Upper lobe of right lung (tissue), 1 donor: ENCODE measurements at places on chromosomes 1 and 21. TPM values are rescaled to one million over a fixed set of nuclear protein-coding genes. Genes with fewer than 3 reads are reported as not detected.

Gene PRAMEF33
- not detected for total RNA-seq

Gene AMPD1
- not detected for total RNA-seq

Gene LDLRAP1
- 35.1 TPM for total RNA-seq

Gene AQP10
- 0.64 TPM for total RNA-seq

Gene JUN
- total RNA-seq = 112 TPM

Gene GSTM1
- total RNA-seq = not detected

Gene LAMB3
- total RNA-seq = 83.3 TPM

Gene ETNK2
- 3.6 TPM for total RNA-seq

Gene SFN
- total RNA-seq = 83.8 TPM

Gene SLC22A15
- total RNA-seq = 25.7 TPM

Gene ANXA9
- 1.2 TPM for total RNA-seq

Gene SYT11
- total RNA-seq = 8.9 TPM

DNA sequence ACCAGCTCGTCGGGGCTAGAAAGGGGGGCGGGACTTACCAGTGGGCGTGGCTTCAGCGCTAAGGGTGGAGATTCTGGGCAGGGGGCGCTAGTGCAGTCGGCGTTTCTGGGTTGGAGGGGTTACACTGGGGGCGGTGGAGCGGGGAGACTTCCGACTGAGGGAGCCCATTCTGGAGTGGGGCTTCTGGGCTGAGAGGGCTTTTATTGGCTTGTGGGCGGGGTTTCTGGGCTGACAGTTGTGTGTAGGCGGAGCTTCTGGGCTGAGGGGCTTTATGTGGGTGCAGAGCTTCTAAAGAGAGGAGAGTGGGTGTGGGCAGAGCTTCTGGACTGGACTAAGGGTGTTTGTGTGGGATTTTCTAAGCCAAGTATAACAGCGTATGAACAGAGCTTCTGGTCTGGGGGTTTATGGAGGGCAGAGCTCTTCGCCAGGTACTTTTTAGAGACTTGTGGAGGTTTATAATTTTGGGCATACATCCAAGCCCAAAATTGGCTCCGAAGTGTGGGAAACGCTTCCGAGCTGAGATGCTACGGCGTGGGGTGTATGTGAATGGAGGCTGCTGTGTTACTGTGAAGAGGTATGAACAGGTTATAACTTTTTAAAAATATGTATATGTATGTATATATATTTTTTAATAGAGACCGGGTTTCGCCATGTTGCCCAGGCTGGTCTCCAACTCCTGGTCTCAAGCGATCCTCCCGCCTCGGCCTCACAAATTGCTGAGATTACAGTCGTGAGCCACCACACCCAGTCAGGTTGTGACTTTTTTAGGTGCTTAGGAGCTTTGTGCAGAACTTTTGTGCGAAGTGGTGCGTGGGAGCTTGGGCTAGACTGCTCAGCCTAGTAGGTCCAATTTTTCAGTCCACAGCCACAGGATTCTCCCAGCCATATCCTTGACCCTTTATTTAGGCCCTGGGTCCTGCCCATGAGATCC, 825 bp downstream of the TMEM39B start:
- DNase-seq = peak; percentile 53

DNA sequence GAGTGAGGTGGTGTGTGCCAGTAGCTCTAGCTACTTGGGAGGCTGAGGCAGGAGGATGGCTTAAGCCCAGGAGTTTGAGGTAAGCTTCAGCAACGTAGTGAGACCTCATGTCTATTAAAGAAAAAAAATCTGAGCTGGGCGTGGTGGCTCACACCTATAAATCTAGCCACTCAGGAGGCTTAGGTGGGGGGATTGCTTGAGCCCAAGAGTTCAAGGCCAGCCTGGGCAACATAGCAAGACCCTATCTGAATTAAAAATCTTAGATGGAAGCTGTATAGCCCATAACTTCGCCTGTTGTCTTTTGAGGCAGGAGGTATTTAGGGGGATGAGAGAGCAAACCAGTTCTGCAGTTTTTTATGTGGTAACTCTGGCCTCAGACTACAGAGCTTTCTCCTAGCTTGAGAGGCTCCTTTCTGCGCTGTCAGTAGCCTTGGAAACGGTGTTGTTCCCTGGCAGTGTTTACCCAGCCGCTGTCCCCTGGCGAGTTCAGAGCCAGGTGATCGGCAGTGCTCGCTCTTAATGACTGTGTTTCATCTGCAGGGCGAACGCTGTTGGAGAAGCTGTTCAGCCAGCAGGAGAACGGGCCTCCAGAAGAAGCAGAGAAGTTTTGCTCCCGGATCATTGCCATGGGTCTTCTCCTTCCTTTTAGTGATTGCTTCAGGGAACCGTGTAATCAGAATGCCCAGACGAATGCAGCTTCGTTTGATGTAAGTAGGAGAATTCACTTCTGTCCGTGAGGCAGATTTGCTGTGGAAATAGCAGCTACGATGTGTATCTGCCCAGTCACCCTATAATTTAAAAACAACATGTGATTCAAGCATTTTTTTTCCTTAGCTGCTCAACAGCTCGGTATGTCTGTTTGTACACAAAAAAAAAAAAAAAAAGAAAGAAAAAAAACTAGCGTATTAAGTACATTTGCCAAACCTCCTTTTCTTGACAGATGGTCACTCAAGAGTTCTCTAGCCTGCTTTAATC, 31.2 kb downstream of the FMN2 start:
- peak; percentile 72 for DNase-seq

DNA sequence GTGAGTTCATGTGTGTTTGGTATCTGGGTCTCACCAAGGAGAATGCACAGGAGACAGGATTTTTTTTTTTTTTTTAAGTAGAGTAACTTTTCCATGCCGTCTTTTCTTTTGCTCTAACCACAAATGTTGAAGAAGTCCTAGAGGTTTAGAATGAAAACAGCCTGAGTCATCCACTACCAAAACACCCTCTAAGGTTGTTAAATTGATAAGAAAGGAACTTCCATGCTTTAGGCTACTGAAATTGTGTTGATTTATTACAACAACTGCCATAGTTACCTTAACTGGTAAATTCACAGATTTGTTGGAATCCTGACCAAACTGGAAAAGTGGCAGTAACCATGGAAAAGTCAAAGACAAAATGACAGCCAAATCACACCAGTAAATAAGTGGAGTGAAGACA, 375.6 kb downstream of the AMY1C start:
- no peak for DNase-seq

GRCh38 chr1:201020040-201020591, 3.4 kb downstream of the KIF21B start:
- DNase-seq = no peak

DNA sequence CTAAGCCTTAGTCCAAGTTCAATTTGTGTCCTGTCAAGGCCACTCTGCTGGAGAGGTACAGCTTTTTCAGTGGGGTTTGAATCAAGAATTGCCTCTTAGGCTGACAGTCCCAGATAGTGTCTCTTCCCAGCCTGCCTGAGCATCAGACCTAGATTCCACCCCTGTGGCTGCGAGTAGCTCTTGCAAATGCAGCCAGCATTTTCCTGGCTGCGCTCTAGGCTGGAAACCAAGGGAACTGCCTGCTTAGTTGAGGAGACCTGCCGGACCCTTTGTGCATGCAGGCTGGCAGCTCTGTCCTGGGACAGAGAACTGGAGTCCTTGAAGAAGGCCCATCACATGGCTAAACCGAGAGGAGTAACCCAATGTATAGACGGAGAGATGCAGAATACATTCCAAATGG, 293.7 kb downstream of the PCP4 start:
- DNase-seq = no peak

GRCh38 chr1:32393136-32393535, 1.1 kb downstream of the BSDC1 start:
- DNase-seq = no peak

GRCh38 chr1:156420205-156421061, 51.4 kb downstream of the RHBG start:
- DNase-seq = no peak

DNA sequence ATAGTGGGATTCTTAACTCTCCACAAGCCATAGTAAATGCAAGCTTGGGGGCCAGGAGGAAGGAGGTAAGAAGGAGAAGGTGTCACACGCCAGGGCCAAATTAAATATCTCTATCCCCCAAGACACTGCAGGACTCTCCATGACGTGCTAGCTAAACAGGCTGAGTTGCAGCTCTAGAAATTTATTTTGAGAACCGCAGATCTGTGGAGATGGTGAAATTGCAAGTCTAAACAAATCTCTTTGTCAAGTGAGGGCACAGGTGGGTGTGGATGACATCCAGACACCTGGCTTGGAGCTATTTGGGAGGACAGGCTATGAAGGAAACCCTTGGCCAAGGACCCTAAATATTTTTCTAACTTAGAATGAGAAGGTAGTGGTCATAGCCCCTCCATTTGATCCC, 39.5 kb upstream of the USP1 start:
- no peak for DNase-seq

- DNase-seq = no peak
Observed at GRCh38 chr1:67601539-67601938, 83.5 kb upstream of the GADD45A start.

DNA sequence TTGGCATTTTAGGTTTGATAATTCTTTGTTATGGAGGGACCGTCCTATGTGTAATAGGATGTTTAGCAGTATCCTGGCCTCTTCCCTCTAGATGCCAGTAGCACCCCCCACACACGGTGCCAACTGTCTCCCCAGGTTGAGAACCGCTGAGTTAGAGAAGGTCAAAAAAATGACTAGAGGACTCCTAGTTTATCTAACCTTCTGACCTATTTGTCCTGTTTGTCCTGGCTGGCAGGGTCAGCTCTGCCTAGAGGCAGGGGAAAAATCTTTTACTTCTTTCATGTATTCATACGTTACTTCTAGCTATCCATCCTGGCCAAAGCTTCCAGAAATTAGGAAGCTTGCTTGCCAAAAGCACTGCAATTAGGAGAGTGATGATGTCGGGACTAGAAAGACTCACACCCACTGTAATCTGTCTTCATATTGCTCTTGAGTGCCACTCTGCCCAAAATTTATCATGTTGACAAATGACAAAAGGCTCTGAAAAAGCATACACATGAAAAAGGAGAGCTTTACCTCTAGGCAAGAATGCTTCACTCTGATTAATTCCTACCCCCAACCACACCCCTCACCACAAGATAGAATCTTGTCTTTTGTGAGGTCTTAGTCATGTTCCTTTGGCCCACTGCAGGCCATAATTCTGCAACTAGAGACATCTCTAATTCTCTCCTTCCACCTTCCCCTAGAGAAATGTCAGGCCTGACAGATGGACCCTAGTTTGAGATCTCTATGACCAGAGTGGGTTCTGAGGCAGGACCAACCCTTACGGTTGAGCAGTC, 14.4 kb upstream of the AKR1A1 start:
- DNase-seq = no peak

DNA sequence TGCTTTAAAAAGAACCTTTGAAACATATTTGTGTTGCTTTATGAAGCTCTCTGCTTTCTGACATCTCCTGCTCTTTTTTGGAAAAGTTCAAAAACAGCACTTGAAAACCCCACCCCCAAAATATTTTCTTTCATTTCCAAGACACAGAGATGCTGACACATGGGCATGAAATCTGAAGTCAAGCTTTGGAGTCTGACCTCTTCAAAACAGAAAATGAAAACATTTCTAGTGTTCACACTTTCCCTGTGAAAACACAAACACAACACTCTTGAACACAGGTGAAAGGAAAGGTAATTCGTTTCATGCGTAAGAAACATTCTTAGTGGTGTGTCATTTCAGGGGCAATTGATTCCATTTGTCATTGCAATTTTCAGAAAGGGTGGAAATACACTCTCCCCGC, 10.8 kb downstream of the NGF start:
- no peak for DNase-seq

GRCh38 chr1:10939654-10940450, 72.6 kb upstream of the TARDBP start:
- DNase-seq = no peak

- no peak for DNase-seq
Observed at GRCh38 chr1:74199504-74199903, 1.5 kb downstream of the FPGT start.

- peak; percentile 85 for DNase-seq
Observed at GRCh38 chr1:12615865-12616708, 1.9 kb downstream of the DHRS3 start.

- no peak for DNase-seq
Observed at GRCh38 chr1:83901547-83902155, 97.3 kb downstream of the TTLL7 start.

DNA sequence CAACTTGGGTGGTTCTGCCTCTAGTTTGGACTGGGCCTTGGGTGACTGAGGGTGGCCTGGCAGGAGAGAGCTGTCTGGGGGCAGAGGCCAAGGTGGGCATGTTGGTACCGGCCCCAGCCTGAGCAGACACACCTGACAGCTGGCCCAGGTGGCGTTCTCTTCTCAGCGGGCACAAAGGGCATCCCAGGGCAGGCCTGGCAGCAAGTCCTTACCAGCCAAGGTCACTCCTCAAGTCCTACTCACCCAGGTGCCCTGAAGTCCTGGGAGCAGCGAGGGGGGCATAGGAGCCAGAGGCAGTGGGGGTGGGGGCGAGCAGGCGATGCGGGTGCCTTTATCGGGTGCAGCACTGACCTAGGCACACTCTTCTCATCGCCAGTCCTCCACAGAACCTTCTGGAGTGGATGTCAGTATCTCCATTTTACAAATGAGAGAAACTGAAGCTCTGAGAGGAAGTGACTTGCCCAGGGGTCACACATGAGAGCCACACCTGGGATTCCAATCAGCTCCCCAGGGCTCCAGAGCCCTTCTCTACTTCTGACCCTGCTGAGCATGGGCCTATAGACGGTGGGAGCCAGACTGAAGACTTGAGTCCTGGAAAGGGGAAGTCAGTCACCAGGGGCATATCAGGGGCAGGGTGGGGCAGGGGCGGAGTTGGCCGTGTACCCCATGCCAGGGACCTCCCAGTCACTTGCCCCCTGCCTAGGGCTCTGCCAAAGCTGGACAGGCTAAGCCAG, 587 bp upstream of the SLC25A34 start:
- DNase-seq = no peak

GRCh38 chr1:81681601-81682266, 119.0 kb upstream of the ADGRL2 start:
- DNase-seq = no peak

- no peak for DNase-seq
Observed at GRCh38 chr1:182444497-182444896, 5.4 kb upstream of the RGSL1 start.

- no peak for DNase-seq
Observed at GRCh38 chr1:117014209-117014608, 12.6 kb downstream of the CD101 start.

DNA sequence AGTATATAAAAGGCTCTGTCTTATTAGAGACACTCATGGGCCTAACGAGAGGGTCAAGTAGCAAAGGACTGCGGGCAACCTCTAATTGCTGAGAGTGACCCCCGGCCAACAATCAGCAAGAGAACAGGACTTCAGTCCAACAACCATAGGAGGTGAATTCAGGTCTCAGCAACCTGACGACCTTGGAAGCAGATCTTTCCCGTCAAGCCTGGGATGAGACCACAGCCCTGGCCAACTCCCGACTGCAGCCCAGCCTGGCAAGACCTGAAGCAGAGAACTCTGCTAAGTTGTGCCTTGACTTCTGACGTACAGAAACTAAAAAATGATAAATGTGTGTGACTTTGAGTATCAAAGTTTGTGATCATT, 5.7 kb downstream of the ECHDC2 start:
- no peak for DNase-seq

- DNase-seq = peak; percentile 88
Observed at GRCh38 chr1:160085686-160086455, 4.5 kb downstream of the KCNJ9 start.

GRCh38 chr1:155307247-155307740, 1.4 kb upstream of the FDPS start:
- no peak for DNase-seq

GRCh38 chr1:5751163-5751540, 241.1 kb downstream of the NPHP4 start:
- peak; percentile 47 for DNase-seq
